ENCODE measurements at places on chromosomes 4 and X. TPM values are rescaled to one million over a fixed set of nuclear protein-coding genes. Genes with fewer than 3 reads are reported as not detected.

CNGA2 gene
- not detected for total RNA-seq

TEX11 gene
- total RNA-seq: not detected

REST gene
- total RNA-seq: 23.0 TPM

TNIP2 gene
- 44.8 TPM for total RNA-seq
